Smooth muscle cell of trachea (primary cell): ENCODE measurements at places on chromosomes 1 and 21. TPM values are rescaled to one million over a fixed set of nuclear protein-coding genes. Genes with fewer than 3 reads are reported as not detected.

HMGCS2 gene
- not detected in 2 replicates for total RNA-seq

TTC22 gene
- under 0.01 TPM in 2 replicates for total RNA-seq

OR2M3 gene
- not detected in 2 replicates for total RNA-seq

F13B gene
- total RNA-seq: not detected in 2 replicates

EFNA1 gene
- total RNA-seq: 0.17 and 0.44 TPM in 2 replicates

MNDA gene
- not detected in 2 replicates for total RNA-seq

SPRR1B gene
- total RNA-seq: not detected in 2 replicates

SMIM1 gene
- total RNA-seq: 2.8 and 8.1 TPM in 2 replicates

ICOSLG gene
- total RNA-seq: under 0.01 and 0.17 TPM in 2 replicates

SYT11 gene
- 50.8 and 57.1 TPM in 2 replicates for total RNA-seq

COL8A2 gene
- 10.8 and 24.3 TPM in 2 replicates for total RNA-seq

TEDDM1 gene
- total RNA-seq: not detected in 2 replicates
